ENCODE measurements at places on chromosomes 11 and 22.

DNA sequence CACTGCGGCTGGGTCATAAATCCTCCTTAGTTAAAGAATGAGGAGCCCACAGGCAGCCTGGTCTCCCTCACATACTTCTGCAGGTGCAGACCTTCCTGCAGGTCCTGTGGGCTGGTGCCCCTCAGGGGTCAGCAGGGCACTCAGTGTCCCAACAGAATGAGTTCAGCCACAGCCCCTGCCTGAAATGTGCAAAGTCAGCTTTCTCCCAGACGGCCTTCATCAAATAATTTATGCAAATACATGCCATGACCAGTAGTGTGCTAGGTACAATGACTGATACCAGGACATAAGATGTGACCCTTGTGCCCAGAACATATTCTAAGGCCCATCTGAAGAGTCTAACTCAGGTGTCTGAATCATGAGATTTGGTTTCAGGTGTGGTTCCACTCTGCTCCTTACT lies 703.4 kb downstream of the TBC1D22A start:
- no peak for DNase-seq

GRCh38 chr11:100639140-100639539 lies 47.9 kb upstream of the ARHGAP42 start:
- no peak for DNase-seq

GRCh38 chr22:36569999-36570398 lies 41.0 kb upstream of the EIF3D start:
- no peak for DNase-seq

DNA sequence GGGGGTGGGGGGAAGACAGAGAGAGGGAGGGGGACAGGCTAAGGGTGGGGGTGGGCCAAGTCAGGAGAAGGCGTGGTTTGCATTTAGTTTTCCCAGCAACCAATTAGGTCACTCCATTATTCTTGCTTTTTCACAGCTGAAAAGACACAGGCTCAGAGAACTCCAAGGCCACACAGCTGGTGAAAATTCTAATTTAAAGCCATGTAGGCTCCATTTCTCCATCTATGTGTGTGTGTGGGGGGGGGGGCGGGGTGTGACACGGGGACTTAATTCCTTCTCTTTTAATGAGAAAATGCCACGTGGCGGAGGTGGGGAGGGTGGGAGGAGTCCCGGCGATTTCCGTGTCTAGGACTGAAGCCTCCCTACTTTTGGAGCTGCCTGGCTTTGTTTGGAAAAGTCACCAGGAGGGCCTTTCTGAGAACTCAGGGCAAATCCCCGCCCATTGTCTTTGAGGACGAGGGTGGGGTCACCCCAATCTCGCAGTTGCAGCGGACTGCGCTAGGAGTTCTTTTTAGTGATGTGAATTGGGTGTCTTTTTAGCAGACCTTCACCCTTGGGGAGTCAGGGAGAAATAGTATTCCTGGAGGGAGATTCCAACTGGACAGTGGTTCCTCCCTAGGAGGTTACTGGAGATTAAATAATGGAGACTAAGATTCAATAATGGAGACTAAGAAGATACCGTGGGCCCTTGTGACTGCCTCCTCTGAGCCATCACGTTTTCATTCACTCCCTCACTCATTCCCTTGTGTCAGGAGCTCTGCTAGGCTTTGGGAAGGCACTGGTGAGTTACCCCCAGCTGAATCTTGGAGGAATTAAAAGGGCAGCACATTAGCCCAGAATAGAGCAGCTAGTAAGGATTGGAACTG lies 36.4 kb upstream of the PTPRJ start:
- no peak for DNase-seq

DNA sequence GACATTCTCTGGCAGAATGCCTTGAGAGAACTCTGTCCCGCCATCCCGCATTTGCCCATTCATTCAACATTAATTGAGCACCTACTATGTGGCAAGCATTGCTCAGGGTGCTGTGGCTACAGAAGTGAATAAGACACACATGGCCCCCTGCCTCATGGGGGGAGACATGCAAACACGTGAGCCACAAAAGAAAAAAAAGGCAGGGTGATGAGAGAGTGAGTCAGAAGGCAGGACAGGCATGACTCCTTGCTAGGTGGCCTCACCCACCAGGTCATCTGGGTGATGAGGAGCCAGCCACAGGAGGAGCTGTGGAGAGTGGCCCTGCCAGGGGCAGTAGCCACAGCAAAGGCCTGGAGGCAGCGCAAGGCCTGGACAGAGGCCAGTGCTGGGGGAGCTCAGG lies 4.9 kb downstream of the CHRM4 start:
- no peak for DNase-seq

All from stimulated activated CD4-positive, alpha-beta T cell treated with anti-CD3 and anti-CD28 coated beads, Interleukin-4, amount 100 ng/mL, for 1 hour (primary cell).